ENCODE measurements at places on chromosomes 1 and 21.

DNA sequence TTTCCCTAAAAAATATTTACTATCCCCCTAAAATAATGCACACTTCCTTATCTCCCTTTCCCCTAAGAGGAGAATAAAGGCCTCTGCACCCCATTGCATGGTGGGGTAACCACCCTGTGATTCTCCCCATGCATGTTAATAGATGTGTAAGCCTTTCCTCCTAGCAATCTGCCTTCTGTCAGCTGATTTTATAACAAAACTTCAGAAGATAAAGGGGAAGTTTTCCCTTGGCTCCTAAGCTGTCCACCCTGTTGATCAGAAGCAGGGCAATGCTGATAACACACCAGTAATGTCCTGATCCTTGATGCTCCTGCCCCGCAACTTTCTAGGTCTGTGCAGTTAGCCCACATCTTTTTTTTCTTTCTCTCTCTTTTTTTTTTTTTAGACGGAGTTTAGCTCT, 11.4 kb upstream of the RNF187 start:
- no peak for DNase-seq

DNA sequence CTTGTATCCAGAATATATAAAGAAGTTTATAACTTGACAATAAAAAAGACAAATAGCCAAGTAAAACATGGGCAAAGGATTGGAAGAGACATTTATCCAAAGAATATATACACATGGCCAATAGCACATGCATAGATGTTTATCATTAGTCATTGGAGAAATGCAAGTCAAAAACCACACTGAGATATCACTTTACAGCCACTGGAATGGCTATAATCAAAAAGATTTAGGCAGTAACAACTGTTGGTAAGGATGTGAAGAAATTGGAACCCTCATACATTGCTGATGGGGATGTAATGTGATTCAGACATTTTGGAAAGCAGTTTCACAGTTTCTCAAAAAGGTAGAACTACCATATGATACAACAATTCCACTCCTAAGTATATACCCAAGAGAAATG, 51.1 kb downstream of the SLC44A5 start:
- DNase-seq: no peak

GRCh38 chr1:84988588-84988987, 8.3 kb downstream of the MCOLN2 start:
- no peak for DNase-seq

- DNase-seq: no peak
These were observed 9.8 kb downstream of the ERRFI1 start for GRCh38 chr1:8016210-8016894.

DNA sequence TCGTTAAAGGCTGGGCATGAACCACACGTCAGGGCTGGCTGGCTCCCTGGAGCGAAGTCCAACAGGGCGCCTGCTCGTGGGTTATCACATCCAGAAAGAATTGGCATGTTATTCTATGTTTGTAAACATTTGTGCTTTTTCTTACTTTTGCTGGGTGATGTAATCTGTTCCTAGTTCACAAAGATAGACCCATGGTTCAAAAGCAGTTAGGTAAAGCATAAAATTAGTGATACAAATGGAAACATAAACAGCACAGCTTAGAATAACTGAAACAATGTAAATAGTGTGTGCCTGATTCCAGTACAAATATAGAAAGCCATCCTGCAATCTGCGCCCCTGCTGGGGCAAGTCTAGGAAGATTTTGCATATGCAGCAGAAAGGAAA, 184.0 kb upstream of the C1orf174 start:
- no peak for DNase-seq

DNA sequence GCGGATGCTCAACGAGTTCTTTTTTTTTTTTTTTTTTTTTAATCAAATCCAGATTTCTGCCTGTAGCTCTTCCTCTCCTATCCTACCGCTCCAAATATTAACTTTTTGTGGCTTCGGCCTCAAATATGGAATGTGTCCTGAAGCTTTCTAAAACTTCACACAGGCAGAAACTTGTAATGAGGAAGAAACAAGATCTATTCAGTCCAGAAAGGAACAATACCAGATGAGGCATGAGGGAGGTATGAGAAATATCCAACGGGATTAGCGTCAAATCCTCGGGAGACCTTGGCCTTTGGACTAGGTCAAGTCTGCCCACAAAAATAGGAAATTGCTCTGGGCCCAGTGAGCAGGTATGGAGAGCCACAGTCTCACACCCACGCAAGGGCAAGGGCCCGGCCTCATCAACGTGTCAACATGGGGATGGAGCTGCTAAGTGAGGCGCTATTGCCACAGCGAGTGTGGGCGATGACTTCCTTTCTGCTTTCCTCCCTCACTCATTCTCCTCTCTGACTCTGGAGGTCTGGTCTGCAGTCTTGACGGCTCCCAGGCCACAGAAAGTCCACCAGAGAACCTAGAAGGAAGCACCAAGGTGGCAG, 66.6 kb downstream of the BCAR3 start:
- no peak for DNase-seq

- DNase-seq: no peak
These were observed 565.4 kb upstream of the BRINP3 start for GRCh38 chr1:191043066-191043465.

- no peak for DNase-seq
These were observed 47.0 kb upstream of the BACE2 start for GRCh38 chr21:41120997-41121396.

GRCh38 chr1:153404086-153404635, 12.2 kb upstream of the S100A7A start:
- DNase-seq: no peak

GRCh38 chr1:71399594-71399993, 318.8 kb upstream of the ZRANB2 start:
- no peak for DNase-seq

DNA sequence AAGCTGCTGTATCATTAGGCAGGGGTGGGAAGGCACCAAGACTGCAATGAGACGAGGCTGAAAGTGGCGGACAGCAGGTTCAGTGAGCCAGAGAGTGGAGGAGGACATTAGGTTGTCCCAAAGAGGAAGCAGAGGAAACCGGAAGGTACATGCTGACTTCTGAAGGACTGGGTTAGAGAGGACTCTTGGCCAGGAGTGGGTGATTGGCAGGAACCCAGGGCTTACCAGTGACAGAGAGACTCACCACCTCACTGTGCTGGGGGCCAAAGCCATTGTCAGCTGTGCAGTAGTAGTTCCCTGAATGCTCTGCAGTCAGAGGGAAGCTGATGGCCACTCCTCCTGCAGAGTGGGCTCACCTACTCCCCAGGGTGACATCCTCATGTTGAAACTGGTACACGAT, 41.9 kb upstream of the FCRL4 start:
- no peak for DNase-seq

DNA sequence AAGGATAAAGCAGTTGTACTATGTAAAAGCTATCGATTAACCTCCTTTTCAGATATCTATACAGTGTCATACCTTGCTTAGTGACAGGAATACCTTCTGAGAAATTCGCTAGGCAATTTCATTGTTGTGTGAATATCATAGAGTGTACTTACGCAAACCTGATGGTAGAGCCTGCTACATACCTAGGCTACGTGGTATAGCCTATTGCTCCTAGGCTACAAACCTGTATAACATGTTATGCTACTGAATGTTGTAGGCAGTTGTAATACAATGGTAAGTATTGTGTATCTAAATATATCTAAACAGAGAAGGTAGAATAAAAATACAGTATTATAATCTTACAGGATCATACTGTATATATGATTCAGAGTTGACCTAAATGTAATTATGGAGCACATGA, 26.5 kb downstream of the FLVCR1 start:
- no peak for DNase-seq

- DNase-seq: peak; percentile 86
These were observed 13.6 kb downstream of the THAP3 start for GRCh38 chr1:6638226-6638625.

DNA sequence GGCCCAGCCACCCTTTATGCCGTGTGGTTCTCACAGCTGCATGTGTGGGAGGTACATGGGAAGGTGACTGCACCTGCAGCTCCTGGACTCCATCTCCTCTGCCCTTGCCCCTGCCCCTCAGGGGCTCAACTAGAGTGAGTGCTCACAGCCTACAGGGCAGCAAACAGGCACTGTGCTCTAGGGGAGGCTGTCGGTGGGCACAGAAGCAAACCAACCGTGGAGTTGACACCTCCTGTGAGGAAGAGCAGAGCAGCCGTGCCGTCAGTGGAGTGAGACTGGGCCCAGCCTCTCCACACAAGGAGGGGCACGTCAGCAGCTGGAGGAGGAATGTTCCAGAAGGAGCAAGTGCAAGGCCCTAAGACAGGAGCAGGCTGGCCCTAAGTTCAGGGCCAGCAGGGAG, 32.7 kb downstream of the BMP8A start:
- no peak for DNase-seq

DNA sequence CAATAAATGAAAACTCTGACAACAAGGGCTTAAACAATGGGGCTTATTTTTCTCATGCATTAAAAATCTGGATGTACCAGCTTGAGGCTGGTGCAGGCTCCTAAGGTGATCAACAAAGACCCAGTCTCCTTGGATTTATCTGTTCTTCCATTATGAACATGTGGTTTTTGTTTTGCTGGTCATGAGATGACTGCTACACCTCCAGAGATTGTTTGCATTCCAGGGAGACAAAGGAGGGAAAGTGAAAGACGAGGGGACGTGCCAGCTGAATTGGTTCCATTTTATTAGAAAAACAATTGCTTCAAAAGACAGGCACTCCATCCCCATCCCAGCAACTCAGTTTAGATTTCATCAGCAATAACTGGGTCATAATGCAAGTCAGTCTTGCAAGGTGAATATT, 90.9 kb upstream of the KCNK1 start:
- no peak for DNase-seq

- no peak for DNase-seq
These were observed 7.6 kb downstream of the ZNF683 start for GRCh38 chr1:26364956-26365355.

DNA sequence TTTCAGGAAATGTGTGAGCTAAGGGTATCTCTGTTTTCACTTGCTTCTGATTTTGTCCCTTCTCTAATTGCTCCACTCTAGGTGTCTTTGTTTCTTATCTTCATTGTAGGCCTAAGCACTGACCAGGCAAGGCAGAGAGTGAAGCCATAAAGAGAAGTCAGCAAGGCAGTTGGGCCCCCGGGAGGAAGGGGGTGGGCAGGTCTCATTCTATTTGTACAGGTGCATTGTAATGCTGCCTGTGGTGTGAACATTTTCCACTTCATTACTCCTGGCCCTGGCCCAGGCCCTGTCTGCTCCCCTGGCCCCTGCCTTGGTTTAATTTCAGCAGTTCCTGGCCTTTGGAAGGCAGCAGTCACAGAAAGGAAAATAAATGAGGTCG, 86.4 kb upstream of the JUN start:
- DNase-seq: no peak

DNA sequence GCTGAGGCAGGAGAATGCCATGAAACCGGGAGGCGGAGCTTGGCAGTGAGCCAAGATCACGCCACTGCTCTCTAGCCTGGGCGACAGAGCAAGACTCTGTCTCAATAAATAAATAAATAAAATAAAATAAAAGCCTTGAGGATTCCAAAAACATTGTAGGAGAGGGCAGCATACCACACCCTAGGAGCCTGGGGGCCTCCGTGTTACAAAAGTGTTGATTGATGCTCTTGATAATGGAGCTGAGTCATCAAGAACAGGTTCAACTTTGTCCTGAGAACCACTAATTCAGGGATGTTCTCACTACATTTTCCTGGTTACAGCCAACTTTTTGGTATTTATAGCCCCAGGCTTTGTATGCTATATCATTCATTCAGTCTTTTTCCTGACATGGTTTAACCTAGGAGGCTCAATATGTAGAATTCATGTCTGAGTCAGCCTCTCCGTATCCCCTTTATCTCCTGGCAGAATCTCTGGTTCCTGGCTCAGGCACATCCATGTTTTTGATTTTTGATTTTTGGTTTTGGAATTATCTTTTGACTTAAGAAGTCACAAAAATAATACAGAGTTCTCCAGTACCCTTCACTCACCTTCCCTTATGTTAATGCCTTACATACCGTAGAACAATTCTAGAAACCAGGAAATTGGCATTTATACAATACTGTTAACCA, 69.4 kb downstream of the LRRC8D start:
- DNase-seq: no peak

DNA sequence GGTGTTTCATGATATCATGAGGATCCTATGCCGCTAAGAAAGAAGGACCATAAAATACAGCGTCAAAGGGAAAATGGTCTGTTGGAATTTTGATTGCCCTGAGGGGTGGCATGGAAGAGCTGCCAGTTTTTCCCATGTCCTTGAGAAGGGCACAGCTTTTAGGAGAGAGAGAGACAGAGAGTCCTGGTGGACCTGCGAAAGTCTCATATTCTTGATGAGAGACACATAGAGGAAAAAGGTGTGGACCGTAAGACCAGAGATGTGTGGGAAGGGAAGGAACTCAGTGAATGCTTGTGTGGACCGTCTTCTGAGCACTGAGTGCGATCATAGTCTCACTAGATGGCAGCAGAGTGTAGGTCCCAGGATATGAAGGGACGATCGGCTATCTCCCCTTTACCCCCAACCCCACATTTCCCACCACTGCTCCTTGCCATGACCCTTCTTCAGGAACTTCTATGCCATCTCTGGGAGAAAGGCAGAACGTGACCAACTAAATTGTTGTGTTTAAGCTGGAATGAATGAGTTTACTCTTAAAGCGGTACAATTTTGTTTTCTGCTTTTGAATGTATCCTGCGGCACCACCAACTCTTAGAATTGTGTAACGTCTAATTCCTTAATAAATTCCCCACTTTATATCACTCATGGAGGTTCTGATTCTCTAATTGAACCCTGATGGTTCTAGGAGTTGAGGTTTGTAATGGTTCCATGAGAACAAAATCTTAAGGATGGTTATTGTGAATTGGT, 117.7 kb downstream of the CTH start:
- DNase-seq: no peak

- DNase-seq: no peak
These were observed 16.3 kb downstream of the ATG4C start for GRCh38 chr1:62800281-62800680.

DNA sequence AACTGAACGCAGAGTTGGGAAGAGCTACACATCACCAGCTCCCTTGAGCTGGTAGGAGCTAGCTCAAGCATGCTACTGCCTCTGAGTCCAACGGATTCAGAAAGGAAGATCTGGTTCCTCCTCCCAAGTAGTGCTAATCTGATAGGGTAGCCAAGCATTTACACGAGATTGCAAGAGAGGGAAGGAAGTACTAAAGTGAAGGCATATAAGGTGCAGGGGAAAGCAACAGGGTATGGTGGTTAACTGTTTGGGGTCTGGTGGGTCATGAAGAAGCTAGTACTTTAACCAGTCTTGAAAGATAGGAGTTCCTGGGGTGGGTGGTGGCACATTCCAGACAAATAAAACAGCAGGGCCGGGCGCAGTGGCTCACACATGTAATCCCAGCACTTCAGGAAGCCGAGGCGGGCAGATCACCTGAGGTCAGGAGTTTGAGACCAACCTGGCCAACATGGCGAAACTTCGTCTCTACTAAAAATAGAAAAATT, 20.2 kb upstream of the ZNF436 start:
- no peak for DNase-seq

Data from thoracic aorta (tissue), 2 donors.